ENCODE measurements at places on chromosomes 1 and 21.

DNA sequence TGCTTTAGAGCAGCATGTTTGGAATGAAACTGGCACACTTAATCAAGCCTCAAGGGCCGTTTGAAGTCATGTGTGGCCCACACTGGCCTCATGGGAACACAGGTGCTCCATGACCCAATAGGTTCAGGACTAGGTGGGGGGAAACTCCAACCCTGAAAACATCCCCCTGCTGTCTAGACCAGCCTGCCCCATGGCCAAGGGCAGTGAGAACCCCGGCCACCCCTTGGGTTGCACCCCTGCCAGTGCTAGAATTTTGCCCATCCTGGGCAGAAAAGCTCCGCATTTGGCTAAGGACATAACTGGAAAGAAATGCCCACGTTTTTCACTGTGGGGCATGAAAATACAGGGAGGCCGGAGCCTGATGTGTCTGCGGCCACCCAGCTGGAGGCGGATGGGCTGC lies 6.1 kb upstream of the PTGER3 start:
- H3K36me3 ChIP-seq, result peaks cover 5% of the 10 kb centered on the region
- no peak overlapping the region for H3K4me3 ChIP-seq
- no peaks in the 10 kb centered on the region for H3K4me1 ChIP-seq
- DNase-seq, result peak; percentile 46

DNA sequence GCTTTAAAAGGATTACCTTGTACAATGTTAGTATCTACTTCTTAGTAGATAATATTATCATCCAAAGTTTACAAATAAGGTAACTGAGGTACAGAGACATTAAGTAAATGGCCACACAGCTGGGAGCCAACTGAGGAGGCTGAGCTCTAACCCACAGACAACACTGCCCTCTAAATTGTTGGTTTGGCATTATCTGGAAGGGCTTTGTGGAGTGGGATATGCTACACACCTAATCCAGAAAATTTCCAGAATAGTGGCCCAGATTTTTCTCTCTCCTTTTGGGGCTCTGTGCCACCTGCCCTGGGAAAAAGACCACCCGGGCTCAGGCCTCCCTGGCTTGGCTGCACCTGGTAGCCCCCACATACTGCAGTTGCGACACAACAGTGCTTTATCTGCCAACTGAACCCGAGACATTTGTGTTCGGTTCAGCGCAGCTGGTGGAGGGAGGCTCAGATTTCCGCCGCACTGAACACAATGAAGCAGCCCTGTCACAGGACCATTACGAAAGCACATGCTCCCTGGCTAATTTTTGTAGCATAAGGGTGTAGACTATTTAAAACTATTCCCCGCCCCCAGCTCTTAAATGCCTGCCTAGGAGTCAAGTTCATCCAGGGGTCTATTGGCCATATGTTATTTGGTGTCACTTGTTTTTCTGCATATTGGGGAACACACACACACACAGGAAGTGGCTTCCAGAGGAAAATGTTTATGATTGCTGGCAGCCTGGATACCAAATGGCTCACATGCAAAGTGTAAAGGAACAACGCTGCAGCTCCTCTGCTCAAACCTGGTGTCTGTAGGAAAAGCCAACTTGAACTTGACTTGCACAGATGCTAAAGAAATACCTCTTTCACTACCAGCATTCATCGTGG lies 92.3 kb upstream of the ESRRG start:
- no peak overlapping the region for H3K4me3 ChIP-seq
- no peak overlapping the region for H3K27ac ChIP-seq
- no peaks in the 10 kb centered on the region for H3K27me3 ChIP-seq
- H3K36me3 ChIP-seq, result no peaks in the 10 kb centered on the region

GRCh38 chr1:10637834-10638558 lies 158.4 kb downstream of the CASZ1 start:
- H3K36me3 ChIP-seq, result no peaks in the 10 kb centered on the region
- H3K27ac ChIP-seq, result no peak overlapping the region
- no peak for DNase-seq
- no peaks in the 10 kb centered on the region for H3K4me1 ChIP-seq

DNA sequence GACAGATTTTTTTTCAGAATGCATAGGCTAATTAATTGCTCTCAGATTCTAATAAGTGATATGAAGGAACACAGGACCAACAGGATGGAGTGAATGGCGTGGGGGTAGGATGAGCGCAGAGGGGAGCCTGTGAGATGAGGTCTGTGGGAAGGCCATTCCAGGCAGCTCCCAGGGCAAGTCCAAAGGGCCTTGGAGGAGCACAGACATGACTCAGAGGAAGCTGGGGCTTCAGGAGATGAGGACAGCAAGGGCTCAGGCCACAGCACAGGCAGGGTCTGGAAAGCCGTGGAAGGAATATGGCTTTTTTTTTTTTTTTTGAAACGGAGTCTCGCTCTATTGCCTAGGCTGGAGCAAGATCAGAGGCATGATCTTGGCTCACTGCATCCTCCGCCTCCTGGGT lies 35.1 kb downstream of the FMN2 start:
- H3K27ac ChIP-seq, result no peak overlapping the region
- no peak for DNase-seq
- no peaks in the 10 kb centered on the region for H3K4me1 ChIP-seq
- H3K4me3 ChIP-seq, result no peak overlapping the region
- H3K27me3 ChIP-seq, result no peaks in the 10 kb centered on the region

DNA sequence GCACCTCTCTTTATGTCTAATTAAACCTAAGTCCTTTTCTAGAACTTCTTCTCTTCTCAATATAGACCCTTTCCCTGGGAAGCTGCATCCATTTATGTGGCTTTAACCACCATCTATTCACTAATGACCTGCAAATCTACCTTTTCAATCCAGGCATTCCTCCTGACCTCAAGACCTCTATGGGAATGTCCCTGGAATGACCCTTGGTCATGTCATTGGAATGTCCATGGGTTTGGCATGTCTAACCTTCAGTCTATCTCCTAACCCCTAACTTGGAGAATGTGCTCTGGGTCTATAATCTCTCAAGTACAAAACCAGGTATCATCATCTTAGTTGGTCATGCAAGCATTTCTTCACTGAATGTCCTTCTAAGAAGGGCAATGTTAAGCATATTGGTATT lies 196.1 kb downstream of the KCNH1 start:
- no peaks in the 10 kb centered on the region for H3K27me3 ChIP-seq
- no peak for DNase-seq
- no peak overlapping the region for H3K4me3 ChIP-seq
- H3K27ac ChIP-seq, result no peak overlapping the region
- no peaks in the 10 kb centered on the region for H3K36me3 ChIP-seq
- H3K4me1 ChIP-seq, result no peaks in the 10 kb centered on the region

- no peak overlapping the region for H3K27ac ChIP-seq
- H3K36me3 ChIP-seq, result no peaks in the 10 kb centered on the region
- H3K4me1 ChIP-seq, result no peaks in the 10 kb centered on the region
- no peaks in the 10 kb centered on the region for H3K27me3 ChIP-seq
Measured at GRCh38 chr1:39711104-39711965, 20.1 kb upstream of the HPCAL4 start.

DNA sequence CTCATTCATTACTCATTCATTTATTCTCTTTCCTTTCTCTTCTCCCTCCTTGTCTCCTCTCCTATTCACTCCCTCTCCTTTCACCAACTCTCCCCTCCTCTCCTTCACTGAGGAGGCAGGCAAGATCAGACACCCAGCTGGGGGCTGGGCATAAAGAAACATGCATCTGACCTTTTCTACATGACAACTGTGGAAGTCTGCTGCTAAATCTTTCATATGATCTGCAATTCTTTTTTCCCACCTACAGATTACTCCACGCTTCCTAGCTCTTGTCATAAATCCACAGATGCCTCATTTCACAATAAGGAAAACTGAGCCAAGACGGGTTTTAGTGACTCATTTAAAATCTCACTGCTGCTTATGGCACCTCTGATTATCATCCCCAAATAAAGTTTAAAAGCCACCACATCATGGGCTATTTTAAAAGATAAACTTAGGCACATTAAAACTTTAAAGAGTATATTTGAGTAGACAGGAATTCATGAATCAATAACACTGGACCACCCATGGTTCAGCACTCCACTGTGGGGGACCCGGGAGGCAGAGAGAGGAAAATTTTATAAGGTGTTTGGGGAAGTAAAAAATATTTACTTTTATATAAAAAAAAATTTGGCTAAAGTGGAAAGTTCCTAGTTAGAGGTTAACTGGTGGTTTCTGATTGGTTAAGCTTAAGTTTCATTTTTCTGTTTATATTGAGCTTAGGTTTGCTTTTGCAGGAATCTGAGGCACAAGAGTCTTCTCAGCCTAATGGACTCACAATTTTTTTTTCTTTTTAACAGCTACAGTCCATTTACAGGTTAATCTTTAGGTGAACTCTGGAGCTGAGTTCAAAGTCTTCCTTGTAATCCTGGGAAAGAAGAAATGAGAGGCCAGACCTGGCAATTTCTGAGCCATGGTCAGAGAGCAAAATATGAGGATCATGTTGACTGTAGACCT lies 55.8 kb upstream of the DNAH14 start:
- no peak for DNase-seq
- no peak overlapping the region for H3K4me3 ChIP-seq
- H3K27me3 ChIP-seq, result no peaks in the 10 kb centered on the region
- no peaks in the 10 kb centered on the region for H3K4me1 ChIP-seq
- no peaks in the 10 kb centered on the region for H3K36me3 ChIP-seq

- H3K27me3 ChIP-seq, result no peaks in the 10 kb centered on the region
- no peak overlapping the region for H3K27ac ChIP-seq
- DNase-seq, result no peak
- peaks cover 6% of the 10 kb centered on the region for H3K4me1 ChIP-seq
- H3K36me3 ChIP-seq, result no peaks in the 10 kb centered on the region
Measured at GRCh38 chr1:178354816-178355215, 141.9 kb downstream of the CLEC20A start.

DNA sequence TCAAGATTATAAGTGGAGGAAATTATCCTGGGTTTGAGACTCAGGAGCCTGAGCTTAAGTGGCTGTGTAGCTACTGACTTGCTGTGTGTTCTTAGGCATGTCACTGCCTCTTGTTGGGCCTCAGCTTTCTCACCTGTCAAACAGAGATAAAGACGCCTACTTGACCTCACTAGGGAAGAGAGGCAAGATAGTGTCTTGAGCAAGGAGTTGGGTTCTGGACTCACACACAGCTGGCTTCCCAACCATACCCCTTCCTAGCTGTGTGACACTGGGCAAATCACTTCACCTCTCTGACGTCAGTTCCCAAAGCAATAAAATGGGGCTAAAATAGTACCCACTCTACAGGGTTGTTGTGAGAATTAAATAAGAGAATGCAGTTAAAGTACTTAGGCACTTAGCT lies 11.6 kb upstream of the EPB41 start:
- no peak for DNase-seq
- H3K27ac ChIP-seq, result no peak overlapping the region
- H3K4me1 ChIP-seq, result no peaks in the 10 kb centered on the region
- H3K4me3 ChIP-seq, result no peak overlapping the region
- no peaks in the 10 kb centered on the region for H3K27me3 ChIP-seq

DNA sequence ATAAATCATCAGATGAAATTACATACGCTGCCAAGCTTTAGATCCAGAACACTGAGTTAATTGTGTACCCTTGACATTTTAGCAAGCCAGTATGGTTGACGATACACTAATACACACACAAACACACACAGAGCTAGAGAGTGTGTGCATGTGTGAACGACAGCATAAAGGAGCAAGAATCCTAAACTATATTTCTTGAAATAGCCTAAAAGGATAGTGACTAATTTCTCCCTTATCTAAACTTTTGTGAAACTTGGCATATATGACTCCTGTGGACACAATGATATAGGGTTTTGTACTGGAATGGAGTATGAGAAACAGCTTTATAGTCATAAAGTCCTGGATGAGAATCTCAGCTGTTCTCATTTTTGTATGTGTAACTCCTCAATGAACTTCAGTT lies 65.1 kb upstream of the DMRTA2 start:
- H3K36me3 ChIP-seq, result no peaks in the 10 kb centered on the region
- no peaks in the 10 kb centered on the region for H3K27me3 ChIP-seq
- H3K4me3 ChIP-seq, result no peak overlapping the region

GRCh38 chr1:79043506-79043905 lies 37.0 kb upstream of the ADGRL4 start:
- H3K4me3 ChIP-seq, result no peak overlapping the region
- no peaks in the 10 kb centered on the region for H3K4me1 ChIP-seq
- H3K27ac ChIP-seq, result no peak overlapping the region
- DNase-seq, result no peak

GRCh38 chr1:59521456-59521855 lies 224.6 kb downstream of the FGGY start:
- no peaks in the 10 kb centered on the region for H3K27me3 ChIP-seq
- H3K36me3 ChIP-seq, result no peaks in the 10 kb centered on the region
- no peaks in the 10 kb centered on the region for H3K4me1 ChIP-seq
- H3K4me3 ChIP-seq, result no peak overlapping the region
- DNase-seq, result no peak
- no peak overlapping the region for H3K27ac ChIP-seq

Measured in Karpas-422 (cell line).